Kidney (tissue), 22 donors: ENCODE measurements at places on chromosomes 7 and 10.

DNA sequence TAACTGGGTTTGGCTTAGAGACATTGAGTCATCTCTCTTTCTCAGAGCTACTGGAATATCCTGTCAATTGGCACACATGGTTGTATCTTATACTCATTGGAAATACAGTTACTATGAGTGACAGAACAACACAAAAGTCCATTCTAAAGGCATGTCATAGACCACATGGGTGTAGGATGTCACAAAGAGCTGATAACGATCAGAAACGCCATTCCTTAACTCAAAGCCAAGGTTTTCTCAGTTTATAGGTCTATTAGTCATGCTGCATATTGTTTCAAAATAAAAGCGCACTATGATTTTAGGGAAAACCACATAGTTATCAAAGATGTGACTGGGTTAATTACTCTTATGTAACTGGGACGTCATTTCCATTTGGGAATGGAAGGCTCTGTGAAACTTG lies 147.2 kb upstream of the FAM171A1 start:
- DNase-seq, result no peak

- no peak for DNase-seq
These were observed 6.3 kb upstream of the SFMBT2 start for GRCh38 chr10:7417103-7417623.

- DNase-seq, result peak; percentile 63
These were observed 142.6 kb upstream of the RHEB start for GRCh38 chr7:151662251-151662826.

DNA sequence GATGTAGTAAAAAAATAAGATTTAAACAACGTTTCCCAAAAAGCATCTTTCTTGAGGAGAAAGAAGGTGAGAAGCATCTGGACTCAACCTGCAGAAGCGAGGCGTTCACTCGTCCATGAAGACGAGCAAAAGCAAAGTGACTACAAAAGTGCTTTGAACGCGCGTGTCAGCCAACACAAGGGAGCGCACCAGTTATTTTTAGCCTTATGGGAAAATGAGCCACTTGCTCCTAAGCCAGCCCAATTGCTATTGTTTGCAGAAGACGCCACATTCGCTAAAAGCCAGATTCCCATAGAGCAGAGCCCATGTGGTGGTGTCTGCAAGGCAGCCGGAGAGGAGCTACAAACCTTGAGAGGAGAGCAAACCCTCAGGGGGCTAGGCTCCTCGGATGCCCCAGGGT lies 122.5 kb downstream of the FAM53B start:
- no peak for DNase-seq

DNA sequence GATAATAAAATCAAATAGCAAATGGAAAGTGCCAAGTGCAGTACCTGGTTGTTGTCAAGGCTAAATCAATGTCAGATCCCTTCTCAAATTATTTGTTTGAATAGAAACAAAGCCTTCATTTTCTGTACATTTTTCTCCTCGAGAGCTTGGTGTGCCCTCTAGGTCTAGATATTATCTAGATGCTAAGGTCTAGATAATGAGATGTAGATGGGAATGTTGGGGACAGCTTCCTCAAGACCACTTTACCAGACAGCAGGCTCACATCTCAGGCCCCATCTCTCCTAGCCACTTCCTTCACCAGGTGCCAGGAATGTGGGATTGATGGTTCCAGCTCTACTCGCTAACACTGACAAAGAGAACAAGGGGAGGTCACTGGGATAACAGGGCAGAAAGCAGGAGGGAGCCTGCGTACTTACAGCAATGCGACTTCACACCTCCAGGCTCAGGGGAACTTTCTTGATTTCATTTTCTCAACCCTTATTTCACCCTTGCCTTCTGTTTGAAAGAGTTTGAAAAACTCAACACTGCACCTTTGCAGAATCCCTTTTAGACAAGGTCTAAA lies 451.4 kb upstream of the VSTM2A start:
- no peak for DNase-seq

- DNase-seq, result no peak
These were observed 17.2 kb downstream of the CHST15 start for GRCh38 chr10:124076148-124076733.

- DNase-seq, result no peak
These were observed 13.9 kb upstream of the PLXNA4 start for GRCh38 chr7:132590162-132590561.

GRCh38 chr7:135291809-135292253 lies 58.2 kb downstream of the STRA8 start:
- DNase-seq, result no peak

- DNase-seq, result no peak
These were observed 62.4 kb downstream of the FZD1 start for GRCh38 chr7:91326516-91327199.

GRCh38 chr7:65295409-65295808 lies 78.2 kb upstream of the ZNF92 start:
- no peak for DNase-seq

- DNase-seq, result peak; percentile 85
These were observed 19.4 kb downstream of the SFTPD start for GRCh38 chr10:79929409-79929904.

- no peak for DNase-seq
These were observed 3.3 kb downstream of the MASTL start for GRCh38 chr10:27158421-27158820.

DNA sequence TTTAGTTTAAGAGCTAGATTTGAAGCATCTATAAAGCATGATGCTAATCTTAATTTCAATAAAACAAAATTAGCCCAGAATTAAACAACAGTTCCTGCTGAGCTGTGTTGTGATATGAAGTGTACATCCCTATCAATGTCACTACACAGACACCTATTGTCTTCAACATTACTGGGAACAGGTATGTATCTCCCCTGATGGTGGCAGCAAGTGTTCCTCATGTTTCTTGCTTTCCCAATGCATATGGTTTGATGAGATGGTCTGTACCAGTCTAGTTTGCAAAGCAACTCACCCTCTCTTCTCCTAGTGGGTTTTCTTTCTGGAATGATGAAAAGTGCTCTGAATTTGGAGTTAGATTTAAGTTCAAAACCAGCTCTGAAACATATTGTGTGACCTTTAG lies 38.1 kb downstream of the TSPAN12 start:
- DNase-seq, result no peak

GRCh38 chr7:110407706-110408105 lies 683.2 kb upstream of the LRRN3 start:
- DNase-seq, result no peak

DNA sequence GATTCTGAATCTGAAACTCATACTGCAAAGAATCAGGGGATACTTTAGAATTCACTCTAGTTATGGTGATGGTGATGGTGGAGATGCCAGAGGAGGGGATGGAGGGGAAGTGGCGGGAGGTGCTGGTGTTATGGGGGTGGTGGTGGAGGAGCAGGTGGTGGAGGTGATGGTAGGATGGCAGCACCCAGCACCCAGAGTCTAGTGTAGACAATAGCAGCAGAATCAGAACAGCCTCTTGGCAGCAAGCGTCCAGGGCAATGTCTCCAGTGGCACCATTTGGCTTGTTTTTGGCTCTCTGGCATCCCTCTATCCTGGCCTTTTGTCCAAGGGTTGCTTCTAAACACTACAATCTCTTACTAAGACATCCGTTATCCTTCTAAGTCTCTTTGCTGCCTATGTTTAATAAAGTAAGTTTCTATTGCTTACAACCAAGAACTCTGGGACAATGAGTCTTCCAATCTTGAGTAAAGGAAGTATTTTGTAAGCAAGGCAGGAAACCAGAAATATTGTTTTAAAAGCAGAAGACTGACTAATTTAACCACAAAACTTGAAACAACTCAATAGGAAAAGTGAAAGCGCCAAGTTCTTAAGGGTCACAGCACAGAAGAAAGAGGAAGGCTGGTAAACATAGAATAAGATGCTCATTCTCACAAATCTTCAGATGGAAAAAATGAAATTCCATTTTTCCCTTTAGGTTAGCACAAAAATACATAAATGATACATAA lies 42.4 kb upstream of the GDF10 start:
- DNase-seq, result no peak

- DNase-seq, result no peak
These were observed 278.2 kb downstream of the SNX13 start for GRCh38 chr7:17661982-17662585.

GRCh38 chr10:21171197-21171935 lies 274.3 kb upstream of the NEBL start:
- no peak for DNase-seq

DNA sequence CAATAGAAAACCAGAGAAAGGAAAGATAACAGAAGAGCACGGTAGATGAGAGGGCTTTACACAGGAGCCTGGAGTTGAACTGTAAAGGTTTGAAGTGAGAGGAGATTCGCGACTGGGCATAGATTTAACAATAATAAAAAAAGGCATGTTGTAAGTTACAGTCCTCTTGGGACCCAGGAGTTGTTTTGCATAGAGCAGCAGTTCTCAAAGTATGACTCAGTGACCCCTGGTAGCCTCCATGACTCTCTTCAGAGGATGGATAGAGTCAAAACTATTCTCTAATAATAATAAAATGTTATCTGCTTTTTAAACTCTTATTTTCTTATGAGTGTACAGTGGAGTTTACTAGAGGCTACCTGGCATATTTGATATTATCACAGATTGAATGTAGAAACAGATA lies 262.3 kb downstream of the SORCS3 start:
- DNase-seq, result no peak

GRCh38 chr10:88676283-88677060 lies 12.2 kb downstream of the LIPF start:
- no peak for DNase-seq

DNA sequence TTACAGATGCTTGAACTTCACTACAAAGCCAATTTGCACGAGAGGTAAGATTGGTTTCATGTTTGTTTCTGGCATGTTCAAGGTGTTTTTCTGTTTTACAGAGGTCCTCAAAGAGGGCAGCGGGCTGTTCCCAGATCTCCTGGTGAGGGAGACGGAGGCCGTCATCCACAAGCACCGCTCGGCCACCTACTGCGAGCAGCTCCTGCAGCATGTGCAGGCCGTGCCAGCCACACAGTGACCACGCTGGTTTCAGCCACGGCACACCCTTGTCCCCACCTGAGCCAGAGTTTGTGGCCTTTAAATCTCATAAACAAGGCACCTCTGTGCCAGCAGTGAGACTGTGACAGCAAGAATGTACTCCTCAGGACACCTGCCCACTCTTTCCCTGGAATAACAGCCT lies 46.9 kb upstream of the SUN1 start:
- DNase-seq, result peak; percentile 76

- peak; percentile 75 for DNase-seq
These were observed 109.1 kb upstream of the TNRC18 start for GRCh38 chr7:5532536-5533335.

GRCh38 chr10:2897619-2898508 lies 169.5 kb upstream of the PFKP start:
- no peak for DNase-seq

DNA sequence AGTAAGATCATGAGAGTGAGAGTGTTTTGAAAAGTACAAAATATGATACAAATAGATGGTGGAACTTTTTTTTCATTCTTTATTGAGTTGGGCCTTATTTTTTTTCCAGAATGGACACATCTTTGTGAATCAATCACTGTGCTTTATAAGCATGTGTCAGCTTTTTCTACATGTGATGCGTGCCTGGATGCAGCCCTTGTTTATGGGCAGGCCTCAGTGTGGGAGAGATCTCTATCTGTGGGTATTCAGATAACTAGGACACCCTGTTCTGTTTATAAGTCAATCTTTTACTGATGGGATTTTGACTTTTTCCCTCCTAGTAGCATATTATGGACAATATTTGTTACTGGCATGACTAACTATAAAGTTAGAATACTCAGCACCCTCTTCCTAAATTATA lies 42.9 kb upstream of the IKZF1 start:
- no peak for DNase-seq

- DNase-seq, result no peak
These were observed 396.5 kb downstream of the TCERG1L start for GRCh38 chr10:130915065-130915464.

DNA sequence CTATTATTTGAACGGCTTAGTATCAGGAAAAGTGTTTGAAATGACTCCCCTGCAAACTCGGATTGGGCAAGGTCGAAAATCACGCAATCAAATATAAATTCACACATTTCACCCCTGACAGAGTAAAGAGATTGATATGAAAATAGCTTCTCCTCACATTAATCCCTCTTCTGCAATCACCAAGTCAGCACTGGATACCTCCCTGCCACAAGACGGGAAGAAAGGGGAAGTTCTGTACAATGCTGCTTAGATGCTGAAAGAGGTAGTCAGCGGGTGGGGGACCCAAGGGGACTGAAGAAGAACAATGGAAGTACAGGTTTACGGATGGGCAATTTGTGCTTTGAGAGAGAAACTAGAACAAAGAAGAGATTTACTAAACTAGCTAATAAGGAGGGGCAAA lies 72.0 kb upstream of the ANK3 start:
- no peak for DNase-seq

GRCh38 chr10:73906524-73907447 lies 4.1 kb upstream of the PLAU start:
- peak; percentile 93 for DNase-seq

GRCh38 chr7:135508883-135509588 lies 866 bp downstream of the CNOT4 start:
- DNase-seq, result peak; percentile 64

- no peak for DNase-seq
These were observed 106.6 kb downstream of the VIPR2 start for GRCh38 chr7:159038066-159038465.

DNA sequence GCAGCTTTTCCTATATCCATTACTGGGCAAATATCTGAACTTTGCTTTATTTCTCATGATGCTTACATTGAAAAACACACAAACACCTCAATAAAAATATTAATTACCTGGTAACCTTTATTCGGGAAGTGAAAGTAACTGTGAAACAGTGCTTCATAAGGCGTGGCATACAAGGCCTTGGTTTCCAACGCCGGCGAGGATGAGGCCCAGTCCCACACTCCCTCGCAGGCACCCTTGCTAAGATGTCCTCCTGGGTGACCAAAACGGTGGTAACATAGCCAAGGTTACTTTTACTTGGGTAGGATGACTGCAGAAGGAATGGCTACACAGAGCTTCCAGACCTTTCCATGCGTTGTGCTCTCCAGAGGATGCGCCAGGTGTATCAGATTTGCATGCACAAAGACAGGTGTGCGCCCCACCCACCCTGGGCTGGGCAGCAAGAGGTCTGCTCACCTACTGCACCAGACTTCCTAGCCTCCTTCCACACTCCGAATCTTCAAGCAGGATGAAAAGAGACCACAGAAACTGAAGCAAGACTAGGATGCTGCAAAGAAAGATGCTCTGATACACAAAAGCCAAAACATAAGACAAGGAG lies 13.3 kb upstream of the DAGLB start:
- DNase-seq, result no peak

GRCh38 chr7:106288263-106288662 lies 3.5 kb upstream of the NAMPT start:
- no peak for DNase-seq
